ENCODE measurements at places on chromosomes 6 and 20.

- no peak for DNase-seq
These were observed 26.5 kb downstream of the SMLR1 start for GRCh38 chr6:130853555-130854183.

GRCh38 chr20:48298851-48299484 lies 513.7 kb upstream of the SULF2 start:
- DNase-seq: no peak

- DNase-seq: no peak
These were observed 104.5 kb upstream of the ASF1A start for GRCh38 chr6:118789419-118789818.

DNA sequence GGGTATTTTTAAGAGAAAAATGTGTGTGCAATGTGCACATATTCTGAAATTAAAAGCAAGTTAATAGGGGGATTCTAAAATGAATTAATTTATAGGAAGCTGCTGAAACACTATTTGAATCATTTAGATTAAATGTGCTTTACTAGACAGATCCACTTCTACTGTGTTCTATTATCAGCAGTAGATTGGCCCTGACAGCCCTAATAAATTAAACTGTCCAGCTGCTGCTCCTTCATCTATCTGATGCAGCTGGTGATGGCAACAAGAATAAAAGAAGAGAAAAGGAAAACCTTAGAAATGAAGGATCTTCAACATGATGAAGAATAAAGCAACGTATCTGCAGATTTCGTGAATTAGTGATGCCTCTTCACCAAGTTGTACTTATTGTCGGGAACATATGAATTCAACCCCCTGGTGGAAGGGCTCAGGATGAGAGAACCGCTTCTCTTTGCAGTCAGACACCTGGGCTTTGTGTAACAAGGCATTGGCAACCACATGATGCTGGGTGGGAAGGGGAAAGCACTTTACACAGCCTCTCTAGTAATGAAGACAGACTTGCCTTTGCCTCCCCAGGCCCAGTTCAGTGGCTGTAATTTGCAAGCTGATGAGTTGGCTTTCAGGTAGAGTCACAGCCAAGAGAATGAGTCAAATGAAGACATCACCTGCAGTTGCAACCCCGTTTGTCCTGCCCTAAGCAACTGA lies 94.4 kb downstream of the LAMP5 start:
- no peak for DNase-seq

DNA sequence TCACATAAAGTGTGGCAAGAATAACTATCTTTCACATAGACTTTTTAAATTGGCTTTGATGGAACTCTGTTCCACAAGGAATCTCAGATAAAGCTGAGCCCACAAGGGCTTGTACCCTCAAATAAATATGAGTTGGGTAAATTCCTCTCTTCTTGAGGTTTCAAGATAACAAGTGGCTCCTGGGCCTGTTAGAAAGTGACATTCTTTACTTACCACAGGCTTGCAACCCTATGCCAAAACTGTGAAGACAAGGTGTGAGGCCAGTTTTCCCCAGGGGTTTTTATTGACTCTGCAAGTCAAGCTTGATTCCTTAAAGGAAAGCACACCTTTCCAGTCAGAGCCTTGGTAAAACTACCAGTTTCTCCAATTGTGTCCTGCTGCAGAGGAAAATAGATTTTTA lies 664.8 kb upstream of the GJE1 start:
- no peak for DNase-seq

- DNase-seq: no peak
These were observed 30.4 kb downstream of the KIZ start for GRCh38 chr20:21156266-21156665.

GRCh38 chr6:29045075-29045474 lies at the start of gene OR2W1:
OR2W1 (minus strand) TSS chr6:29045175; CDS start chr6:29045175, 0 bp downstream.
- no peak for DNase-seq

All from stimulated activated CD4-positive, alpha-beta T cell treated with anti-CD3 and anti-CD28 coated beads, Interleukin-15, amount 100 ng/mL, for 48 hours (primary cell).